ENCODE measurements at places on chromosomes 12 and 14.
A peak's percentile ranks its signal among the peaks of the same experiment; 100 is the strongest.

DNA sequence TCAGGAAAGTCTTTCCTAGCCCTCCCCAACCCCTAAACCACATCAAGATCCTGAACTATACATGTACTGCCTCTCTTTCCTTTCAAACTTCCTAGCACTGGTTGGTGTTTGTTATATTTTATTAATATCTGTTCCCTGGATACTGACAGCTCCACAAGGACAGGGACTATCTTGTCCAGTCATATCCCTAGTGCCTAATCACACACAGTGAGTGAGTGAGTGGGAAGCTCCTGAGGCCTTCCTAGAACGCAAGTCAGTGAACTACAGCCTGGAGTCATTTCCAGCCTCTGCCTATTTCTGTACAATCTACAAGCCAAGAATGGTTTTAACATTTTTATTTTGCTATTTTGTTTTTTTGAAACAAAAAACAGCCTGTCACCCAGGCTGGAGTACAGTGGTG, 7.5 kb upstream of the ACTR6 start:
- no peak for DNase-seq

DNA sequence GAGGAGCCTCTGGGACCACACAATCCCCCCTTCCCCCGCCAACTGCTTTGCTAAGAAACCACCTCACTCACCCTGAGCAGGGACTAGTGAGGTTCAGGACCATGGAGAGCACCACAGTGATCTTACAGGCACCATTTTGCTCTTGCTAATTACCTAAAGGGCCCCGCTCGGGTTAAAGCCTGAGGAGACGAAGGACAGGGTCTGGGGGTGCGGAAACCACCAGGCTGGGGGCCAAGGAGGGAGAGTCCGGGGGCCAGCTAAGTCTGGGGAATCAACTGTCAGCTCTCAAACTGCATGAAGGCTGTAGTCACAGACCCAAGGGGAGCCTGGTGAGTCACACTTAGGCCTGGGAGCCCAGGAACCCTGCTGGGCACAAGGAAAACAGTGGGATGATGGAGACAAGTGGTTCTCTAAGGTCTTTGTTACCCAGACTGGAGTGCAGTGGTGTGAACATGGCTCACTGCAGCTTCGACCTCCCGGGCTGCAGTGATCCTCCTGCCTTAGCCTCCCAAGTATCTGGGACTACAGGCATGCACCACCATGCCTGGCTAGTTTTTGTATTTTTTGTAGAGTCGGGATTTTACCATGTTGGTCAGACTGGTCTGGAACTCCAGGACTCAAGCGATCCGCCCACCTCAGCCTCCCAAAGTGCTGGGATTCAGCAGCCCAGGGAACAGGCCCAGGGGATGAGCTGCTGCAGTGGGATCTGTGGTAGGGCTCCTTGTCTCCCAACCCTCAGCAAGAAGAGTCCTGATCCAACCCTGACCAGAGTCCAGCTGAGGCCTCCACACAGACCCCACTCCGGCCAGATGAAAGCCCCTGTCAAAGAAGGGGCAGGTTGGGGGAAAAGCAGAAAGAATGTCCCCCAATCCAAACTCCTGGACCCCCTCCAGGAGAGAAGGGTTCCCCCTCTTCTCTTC, 98.8 kb downstream of the CALM1 start:
- peak; percentile 28 for DNase-seq

DNA sequence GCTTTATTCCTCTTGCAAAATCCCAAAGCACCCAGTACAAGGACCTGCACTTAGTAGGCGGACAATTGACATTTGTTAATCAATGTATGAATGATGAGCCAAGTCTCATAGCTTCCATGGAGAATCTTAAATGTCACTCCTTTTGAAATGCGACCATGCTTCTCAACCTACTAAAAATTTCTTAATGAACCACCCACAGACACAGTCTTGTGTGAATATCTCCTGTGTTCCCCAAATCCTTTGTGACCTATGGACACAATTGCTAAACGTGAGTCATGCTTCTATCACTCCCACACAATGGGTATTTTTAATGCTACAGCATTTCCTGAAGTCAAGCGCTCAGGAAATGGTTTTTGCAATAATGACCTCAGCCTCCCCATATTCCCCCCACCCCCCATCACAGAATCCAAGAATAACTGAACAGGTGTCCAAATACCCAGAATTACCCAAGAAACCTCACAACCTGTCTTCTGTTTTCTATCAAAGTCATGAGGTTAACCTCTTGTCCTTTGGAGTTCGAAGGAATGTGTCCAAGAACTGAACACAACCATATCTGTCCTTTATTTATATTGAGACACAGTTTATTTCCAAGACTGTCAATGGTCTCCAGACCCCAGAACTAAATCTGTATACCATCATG, 163.6 kb upstream of the PLEKHG7 start:
- DNase-seq, result no peak

DNA sequence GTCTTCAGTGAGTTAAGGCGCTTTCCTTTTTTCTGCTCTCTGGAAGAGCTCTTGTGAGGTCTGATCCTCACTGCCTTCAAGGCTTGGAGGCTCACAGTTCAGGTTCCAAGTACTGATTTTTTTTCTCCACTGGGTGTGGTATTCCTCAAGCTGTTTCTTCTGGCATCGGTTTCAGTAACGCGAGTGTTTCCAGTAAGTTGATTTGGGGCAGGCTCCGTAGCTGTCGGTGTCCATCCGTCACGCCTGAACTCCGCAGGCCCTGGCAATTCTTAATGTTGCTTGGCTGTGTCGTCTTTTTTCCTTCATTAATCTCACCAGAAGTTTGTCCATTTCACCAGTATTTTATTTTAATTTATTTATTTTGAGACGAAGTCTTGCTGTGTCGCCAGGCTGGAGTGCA, 30.6 kb downstream of the LRCOL1 start:
- no peak for DNase-seq

- DNase-seq, result no peak
Measured at GRCh38 chr14:51160871-51161270, 66.0 kb upstream of the TRIM9 start.

DNA sequence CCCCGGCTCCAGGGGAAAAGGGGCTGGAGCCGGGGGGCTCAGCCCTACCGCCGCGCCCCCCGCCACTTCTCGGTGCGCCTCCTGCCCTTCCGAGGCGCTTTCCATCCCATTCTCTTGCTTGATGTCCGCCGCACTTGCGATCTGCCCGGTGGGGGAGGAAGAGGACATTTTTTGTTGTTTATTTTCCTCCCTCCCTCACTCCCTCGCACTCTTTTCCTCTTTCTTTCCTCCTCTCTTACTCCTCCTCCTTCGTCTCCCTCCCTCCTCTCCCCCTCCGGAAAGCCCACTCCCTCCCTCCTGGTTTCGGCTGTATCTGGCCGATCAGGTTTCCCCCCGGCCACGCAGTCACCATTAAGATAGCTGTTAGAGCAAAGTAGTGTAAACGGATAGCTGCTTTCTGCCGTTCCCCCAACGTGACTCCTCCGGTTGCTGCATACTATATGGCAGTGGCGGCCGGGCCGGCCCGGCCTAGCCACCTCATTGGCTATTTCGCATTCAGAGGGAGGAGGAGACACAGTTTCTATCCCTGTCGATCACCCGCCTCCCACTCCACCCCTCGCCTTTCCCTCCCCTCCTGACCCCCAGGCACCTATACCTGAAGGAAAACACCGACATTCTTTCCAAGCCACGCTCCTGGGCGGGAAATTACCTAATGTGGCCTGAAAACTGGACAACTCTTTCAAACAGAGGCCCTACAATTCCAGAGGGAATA, at the start of gene SIX4:
TSS of gene SIX4 (minus strand) at position 445 of the 712 bp plus-strand sequence. CDS start at position 168, 277 bp downstream.
- peak; percentile 76 for DNase-seq

GRCh38 chr12:8057306-8057705, 8.9 kb downstream of the C3AR1 start:
- DNase-seq, result no peak

- DNase-seq, result no peak
Measured at GRCh38 chr12:32448586-32448985, 49.2 kb downstream of the FGD4 start.

GRCh38 chr12:62933602-62934238, 1.2 kb downstream of the PPM1H start:
- DNase-seq, result peak; percentile 14

DNA sequence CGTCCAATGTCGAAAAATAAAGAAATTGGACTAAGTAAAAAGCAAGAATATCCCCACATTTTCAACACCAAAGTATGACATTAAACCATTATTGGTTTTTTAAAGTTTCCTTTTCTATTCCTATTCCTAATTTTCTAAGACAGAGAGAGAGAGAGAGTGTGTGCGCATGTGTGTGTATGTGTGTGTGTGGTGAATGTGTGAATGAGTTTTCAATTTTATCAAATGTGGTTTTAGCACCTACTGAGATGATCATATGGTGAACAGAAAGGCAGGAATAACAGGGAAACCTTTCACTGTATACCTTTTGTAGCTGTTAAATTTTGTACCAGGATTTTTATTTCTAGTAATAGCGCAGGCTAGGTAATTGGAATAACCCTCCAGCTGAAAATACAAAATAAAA, 80.4 kb upstream of the RAP1B start:
- DNase-seq, result no peak
